ENCODE measurements at places on chromosomes 16 and 17.

DNA sequence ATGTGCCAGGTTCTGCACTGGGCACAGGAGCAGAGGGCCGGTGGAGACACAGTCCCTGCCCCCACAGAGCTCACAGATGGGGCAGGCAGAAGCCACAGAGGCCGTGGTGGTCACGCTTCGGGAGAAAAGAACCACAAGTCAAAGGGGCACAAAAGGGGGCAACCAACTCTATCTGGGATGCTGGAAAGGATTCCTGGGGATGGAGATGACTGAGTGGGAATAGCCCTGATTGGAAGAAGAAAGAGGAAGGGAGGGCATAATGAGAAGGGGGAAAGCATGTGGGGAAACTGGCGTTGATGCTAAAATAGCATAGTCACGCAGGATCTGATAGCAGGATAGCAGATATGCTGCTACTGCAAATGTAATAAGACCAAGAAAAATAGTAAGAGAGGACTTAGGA lies 69.7 kb downstream of the VAT1L start:
- DNase-seq = no peak

DNA sequence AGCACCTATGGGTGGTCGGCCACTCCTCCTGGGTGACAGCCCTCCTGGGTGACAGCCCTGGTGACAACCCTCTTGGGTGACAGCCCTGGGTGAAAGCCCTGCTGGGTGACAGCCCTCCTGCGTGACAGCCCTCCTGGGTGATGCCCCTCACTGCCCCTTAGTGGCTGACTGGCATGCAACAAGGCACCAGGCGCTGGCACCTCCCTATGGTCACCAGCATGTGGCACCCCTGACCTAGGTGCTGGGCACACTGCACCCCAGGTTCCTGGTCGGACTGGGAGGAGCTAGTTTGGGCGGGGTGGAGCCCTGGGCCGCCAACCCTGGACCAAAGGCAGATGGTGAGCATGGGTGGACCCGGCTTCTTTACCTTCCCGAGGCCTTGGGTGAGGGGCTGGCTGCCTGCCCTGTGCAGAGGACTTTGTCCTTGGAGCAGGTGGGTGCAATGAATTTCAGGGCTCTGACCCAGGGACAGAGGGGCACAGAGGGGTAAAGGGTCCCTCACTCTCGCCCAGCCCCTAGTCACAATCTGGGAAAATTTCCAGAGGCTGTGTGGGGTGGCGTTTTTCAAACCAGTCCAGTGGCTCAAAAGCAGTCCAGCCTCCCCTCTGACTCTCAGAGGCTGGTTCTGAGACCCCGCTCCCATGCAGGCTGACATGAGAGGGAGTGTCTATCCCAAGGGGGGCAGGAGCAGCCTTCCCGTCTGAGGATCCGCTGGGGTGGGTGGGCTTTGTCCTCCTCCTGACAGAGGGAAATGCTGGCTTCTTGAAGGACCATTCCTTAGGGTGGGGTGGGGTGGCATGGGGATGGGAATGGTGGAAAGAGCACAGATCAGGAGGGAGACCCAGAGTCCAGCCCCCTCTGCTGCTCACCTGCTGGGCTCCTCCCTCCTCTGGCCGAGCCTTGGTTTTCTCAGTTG lies 25.9 kb upstream of the TNFRSF13B start:
- no peak for DNase-seq

- no peak for DNase-seq
Observed at GRCh38 chr17:58920773-58921172, 165.1 kb downstream of the PPM1E start.

DNA sequence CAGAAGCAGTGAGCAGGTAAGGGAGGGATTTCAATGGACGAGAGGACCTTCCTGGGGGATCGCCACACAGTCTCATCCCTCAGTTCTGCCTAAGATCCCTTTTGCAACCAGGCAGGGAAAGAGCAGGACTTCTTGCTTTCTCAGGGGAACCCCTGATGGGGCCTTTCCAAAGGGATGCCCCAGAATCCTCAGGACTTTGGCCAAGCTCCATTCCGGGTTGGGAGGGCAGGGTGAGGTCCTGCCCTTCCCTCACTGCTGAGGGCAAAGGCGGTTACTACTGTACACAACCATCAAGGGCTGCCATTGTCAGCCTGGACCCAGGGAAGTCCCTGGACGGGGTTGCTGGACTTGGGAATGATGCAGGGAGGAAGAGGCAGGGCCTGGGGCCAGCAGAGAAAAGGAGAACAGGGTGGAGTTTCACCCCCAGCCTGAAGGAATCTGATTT lies 9.7 kb downstream of the PRR29 start:
- no peak for DNase-seq

DNA sequence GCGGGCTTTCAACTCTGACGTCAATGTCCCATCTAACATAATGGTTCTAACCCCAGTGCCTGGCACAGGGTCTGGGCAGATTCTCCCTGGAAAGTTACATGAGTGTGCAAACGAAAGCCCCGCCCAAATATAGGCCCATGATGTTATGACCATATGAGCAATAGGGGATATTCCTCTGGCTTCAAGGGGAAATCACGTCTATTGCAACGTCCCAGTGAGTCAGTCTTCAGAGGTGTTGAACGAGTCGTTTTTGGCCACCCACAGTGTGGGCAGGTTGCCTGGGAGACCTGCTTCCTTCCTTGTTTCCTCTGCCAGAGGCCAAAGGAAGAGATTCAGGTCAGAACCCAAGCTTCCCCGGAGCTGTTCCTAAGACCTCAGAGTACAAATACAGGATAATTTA lies 30.3 kb downstream of the PIK3R5 start:
- no peak for DNase-seq

DNA sequence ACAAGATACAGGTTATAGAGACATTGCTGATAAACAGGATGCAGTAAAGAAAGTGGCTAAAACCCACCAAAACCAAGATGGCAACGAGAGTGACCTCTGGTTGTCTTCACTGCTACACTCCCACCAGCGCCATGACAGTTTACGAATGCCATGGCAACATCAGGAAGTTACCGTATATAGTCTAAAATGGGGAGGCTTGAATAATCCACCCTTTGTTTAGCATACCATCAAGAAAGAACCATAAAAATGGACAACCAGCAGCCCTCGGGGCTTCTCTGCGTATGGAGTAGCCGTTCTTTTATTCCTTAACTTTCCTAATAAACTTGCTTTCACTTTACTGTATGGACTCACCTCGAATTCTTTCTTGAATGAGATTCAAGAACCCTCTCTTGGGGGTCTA lies 21.7 kb upstream of the CDH13 start:
- no peak for DNase-seq

- DNase-seq = peak; percentile 32
Observed at GRCh38 chr17:78970834-78971755, 8.6 kb downstream of the LGALS3BP start.
